ENCODE measurements at places on chromosomes 6 and 20.
A peak's percentile ranks its signal among the peaks of the same experiment; 100 is the strongest.

DNA sequence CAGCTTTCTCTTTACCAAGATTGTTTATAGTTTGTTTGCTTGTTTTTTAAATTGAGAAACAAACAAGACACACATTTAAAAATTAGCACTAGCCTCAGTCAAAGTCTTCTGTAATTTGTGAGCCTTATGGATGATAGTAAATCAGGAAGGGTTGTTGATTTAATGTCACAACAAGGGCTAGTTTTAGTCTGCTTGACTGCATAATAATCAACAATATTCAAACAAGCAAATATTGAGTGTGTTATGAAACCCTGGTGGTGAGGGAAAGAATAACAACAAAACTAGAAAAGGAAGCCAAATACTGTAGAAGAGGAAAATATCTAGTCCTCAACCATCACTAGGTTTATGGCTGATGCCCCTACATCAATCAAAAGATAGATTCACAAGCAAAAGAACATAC, 228.6 kb downstream of the TBC1D7 start:
- DNase-seq = no peak

GRCh38 chr6:16208989-16209388, 29.4 kb upstream of the GMPR start:
- DNase-seq = no peak

DNA sequence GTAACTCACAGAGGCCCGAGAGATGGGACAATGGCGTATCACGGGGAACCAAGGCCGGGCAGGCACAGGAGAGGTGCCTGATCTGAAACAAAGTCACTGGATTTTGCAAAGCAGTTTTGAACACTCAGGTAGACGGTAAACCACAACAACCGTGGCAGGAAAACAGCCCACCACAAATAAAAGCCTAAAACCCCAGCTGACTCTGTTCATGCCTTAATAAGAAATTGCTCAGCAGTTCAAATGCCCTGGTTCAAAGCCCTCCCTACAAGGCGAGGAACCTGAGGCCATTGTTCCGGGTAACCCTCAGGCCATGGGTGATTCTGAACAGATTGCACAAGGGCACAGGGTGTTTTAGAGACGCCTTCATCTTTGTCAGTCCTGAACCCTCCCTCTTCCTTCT, 114.2 kb downstream of the MAP3K7 start:
- DNase-seq = no peak

DNA sequence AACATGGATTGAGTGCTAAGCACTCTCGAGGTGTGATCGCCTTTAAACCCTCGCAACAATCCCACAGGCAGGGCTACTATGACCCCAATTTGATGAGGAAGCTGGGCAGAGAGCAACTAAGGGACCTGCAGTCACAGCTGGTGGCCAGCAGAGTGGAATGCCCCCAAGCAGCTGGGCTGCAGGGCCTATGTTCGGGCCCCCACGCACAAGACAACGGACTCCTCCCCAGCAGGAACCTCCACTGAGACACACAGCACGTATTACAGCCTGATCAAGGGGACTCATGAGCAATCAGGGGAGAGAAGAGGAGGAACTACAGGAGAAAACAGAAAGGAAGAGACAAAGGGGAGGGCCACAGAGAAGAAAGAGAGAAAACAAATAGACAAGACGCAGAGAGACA, 21.7 kb downstream of the CST7 start:
- no peak for DNase-seq

GRCh38 chr6:48978016-48978415, 485.0 kb downstream of the MMUT start:
- no peak for DNase-seq

GRCh38 chr6:26495281-26495680, 4.8 kb upstream of the BTN1A1 start:
- DNase-seq = no peak

DNA sequence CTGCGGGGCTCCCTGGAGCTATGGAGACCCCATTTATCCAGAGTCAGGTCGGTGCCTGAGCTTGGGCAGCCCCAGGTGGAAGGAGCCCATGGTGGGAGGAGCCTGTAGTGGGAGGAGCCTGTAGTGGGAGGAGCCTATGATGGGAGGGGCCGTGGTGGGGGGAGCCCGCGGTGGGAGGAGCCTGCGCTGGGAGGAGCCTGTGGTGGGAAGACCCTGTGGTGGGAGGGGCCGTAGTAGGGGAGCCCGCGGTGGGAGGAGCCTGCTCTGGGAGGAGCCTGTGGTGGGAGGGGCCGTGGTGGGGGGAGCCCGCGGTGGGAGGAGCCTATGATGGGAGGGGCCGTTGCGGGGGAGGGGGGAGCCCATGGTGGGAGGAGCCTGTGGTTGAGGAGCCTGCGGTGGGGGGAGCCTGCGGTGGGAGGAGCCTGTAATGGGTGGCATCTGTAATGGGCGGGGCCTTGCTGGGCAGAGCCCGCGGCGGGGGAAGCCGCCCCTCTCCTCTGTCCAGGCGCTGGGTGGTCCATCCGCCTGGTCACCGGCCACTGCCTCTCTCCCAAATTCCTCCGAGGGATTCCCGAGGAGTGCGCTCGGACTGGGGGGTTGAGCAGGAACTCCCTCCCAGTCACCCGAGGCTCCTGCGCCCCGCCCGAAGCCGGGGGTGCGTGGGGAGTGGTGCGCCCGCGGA, 567 bp upstream of the FNDC11 start:
- DNase-seq = peak; percentile 84

DNA sequence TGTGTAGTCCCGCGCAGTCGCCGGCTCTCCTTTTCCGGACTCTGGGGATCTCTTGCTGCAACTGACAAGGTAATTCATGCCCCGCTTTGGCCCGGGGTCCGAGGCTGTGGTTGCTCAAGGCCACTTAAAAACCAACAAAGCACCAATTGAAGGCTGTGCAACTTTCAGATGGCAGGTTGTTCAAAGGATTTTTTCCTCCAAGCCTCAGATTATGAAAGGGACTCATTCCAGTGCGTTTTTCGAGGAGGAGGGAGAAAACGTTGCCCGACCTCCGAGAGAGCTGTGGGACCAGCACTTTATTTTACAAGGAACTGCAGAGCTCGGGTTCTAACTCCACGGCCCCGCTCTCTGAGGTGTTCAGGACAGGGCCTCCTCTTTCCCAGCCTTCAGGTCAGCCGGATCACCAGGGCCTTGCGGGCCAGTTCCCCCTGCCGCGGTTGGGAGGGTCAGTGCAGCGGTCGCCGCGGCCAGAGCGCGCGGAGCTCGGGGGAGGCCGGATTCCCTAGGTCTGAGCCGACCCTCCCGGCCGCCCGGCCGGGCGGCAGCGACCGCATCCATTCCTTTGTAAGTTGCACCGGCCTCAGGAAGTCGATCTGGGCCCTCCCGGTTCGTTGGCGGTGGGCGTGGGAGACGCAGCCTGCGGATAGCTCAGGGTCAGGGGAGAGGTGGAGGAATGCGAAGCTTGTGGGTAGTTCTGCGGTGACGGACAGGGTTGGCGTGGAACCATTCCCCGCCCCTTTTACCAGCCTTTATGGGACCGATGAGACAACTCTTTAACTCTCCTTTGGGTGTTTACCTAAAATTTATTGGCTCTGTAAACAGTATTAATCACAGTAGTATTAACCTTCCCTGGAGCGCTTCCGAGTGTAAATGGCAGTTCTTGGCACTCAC, 1.6 kb downstream of the UTRN start:
- DNase-seq = peak; percentile 86

GRCh38 chr20:51237791-51238190, 214.9 kb upstream of the KCNG1 start:
- no peak for DNase-seq

DNA sequence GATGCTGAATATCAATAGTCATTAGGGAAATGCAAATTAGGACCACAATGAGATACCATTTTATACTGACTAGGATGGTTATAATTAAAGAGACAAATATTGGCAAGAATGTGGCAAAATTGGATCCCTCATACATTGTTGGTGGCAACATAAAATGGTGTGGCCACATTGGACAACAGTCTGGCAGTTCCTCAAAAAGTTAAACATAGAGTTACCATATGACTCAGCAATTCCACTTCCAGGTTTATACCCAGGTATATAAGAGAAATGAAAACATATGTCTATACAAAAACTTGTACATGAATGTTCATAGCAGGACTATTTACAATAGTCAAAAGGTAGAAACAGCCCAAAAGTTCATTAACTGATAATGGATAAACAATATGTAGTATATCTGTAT, 2.0 kb upstream of the CRIP3 start:
- DNase-seq = no peak

DNA sequence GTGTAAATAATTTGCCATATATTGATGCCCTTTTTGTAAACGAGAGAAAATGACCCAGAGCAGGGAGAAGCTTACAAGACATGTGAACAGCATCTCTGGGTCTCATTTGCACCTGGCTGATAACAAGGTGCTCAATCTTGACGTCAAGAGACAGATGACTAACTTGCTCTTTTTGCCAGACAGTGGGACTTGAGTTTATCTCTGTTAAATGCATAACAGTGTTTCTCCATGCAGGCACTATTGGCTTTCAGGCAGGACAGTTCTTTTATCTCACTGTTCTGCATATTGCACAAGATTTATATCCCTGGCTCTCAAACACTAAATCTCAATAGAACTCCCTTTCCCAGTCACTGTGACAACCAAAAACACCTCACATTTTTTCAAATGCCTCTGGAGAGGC, 56.4 kb downstream of the RFX6 start:
- no peak for DNase-seq

DNA sequence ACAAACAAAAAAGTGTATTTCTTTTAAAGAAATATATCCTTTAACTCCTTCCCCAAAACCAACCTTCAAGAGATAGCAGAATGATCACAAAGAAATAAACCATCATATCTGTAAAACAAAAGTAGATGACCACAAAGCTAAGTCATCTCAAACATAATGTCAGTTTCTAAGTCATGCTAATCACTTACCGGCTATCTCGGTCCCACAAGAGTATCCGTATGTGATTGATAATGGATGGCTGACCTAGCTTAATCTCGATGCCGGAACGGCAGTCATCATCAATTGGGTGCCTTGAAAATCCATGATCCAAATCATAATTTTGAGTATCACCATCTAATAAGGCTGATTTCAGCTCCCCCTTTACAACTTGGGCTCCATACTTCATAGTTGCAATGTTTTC, 59.7 kb downstream of the BTBD9 start:
- DNase-seq = no peak

DNA sequence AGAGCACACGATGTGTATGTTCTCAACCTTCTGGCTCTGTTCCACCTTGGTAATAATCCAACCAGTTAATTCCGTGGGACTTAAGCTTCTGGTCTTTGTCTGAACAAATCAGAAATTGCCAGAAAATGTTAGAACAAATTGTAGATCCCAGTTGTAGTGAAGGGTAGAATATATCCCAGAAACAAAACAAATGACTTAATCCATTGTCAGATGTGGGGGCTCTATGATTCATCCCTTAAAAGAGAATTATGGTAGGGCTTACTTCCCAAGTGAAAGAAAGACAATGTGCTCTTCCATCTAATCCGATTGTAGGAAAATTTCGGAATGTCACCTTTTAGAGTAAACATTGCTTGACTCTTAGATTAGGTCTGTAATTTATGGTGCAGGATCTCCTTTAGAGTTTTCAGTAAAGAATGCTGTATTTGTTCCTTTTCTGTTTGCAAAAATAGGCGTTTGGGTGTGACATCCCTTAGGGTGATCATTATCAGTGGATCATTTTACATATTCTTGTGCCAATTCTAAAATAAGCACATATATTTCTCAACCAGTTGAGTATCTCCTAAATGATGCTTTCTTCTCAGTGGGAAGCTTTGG, 234.5 kb upstream of the ZNF217 start:
- DNase-seq = peak; percentile 98

GRCh38 chr6:63816982-63817436, 181.4 kb downstream of the PHF3 start:
- no peak for DNase-seq

- no peak for DNase-seq
Observed at GRCh38 chr6:46377209-46377608, 114.0 kb downstream of the RCAN2 start.

DNA sequence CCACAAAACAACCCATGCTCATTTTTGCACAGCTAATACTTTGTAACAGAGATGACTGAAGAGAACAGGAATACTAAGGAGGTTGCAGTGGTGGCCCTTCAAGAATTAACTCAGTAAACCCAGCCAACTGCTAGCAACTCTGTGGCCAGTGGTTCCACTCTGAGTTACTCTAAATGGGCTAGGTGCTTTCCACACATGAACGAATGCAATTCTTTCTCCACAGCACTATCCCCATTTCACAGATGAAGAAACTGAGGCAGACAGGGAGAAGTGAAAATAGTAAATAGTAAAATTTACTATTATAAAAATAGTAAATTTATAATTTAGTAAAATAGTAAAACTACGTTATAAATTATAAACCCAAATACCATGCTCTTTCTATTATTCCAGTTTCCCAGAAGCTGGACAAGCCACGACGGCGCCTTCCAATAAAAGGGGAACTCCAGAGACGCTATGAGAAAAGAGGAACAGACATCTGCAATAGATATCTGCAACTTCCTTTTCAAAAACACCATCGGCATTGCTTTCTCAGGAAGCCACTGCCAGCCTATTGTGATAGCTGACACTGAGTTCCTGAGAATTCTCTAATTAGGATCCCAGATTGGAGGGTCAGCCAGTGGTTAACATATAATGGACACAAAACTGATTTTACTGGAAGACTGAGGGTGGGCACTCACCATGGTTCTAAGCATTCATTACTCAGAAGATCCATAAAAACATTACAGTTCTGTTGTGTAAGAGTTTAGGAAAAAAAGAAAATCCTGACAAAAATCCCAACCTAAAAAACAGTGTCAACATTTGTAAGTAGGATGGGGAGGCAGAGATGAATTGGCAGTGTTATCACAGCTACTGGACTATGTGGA, 16.2 kb downstream of the FKBP1A start:
- no peak for DNase-seq

- no peak for DNase-seq
Observed at GRCh38 chr6:126204598-126204997, 135.3 kb upstream of the CENPW start.

DNA sequence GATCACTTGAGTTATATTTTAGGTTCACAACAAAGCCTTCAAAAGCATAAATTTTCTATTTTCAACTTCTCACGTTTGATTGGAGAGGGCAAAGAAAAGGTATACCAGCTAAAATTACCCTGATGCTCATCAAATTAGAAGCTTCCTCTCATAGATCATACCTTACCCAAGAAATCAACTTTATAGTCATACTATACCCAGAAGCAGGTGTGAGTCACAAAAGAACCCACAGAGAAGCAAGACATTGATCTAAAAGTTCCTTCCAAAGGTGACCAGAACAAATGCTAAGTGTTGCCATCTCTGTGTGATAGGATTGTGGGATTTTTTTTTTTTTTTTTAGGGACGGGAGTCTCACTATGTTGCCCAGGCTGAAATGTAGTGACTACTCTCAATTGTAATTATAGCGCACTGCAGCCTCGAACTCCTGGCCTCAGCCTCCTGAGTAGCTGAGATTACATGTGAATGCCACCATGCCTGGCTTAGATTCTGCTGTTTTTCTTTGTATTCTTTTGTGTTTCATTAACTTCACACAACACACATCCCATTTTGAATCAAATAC, 3.3 kb downstream of the EIF2S2 start:
- DNase-seq = no peak
